ENCODE measurements at places on chromosomes 4 and X.

- no peak for DNase-seq
Measured at GRCh38 chrX:39984191-39984956, 113.4 kb downstream of the BCOR start.

- no peak for DNase-seq
Measured at GRCh38 chrX:56366901-56367300, 134.7 kb downstream of the KLF8 start.

GRCh38 chrX:150100261-150100660 lies 162.0 kb upstream of the EOLA2 start:
- DNase-seq: no peak

- DNase-seq: no peak
Measured at GRCh38 chrX:110181459-110182137, 136.3 kb downstream of the AMMECR1 start.

DNA sequence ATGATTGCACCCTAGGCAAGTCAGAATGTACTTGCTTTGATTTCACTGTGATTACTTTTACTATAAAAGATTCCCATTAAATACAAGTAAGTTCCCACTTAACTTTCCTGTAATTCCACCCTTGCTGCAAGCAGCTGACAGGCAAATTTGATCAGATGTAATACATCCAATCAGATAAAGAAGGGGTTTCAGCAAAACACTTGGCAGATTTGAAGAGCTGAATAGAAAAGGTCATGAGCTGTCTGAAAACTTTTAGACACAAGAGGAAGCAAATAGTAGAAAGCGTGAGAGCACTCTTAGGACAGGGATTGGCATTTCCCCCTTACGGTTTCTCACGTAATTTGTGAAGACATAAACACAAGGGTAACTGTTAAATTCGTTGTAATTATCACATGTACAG lies 22.8 kb downstream of the HSD17B13 start:
- no peak for DNase-seq

DNA sequence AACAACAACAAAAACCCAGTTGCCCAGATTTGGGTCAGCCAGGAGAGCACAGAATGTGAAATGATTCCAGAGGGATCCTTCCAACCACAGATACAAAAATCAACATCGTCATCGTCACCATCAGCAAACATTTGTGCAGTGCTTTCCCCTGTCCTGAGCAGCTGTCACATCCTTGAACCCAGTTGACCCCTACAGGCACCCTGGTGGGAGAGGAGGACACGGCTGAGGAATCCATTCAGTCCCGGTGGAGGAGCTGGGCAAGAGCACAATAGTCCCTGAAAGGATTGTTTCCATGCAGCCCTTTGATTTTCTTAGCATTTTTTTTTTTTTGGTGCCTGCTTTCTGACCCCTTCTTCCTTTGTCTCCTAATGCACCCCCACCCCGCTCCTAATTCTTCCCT lies 37.1 kb upstream of the STX18 start:
- DNase-seq: no peak

GRCh38 chr4:122650148-122650547 lies 29.3 kb upstream of the IL21 start:
- DNase-seq: no peak

DNA sequence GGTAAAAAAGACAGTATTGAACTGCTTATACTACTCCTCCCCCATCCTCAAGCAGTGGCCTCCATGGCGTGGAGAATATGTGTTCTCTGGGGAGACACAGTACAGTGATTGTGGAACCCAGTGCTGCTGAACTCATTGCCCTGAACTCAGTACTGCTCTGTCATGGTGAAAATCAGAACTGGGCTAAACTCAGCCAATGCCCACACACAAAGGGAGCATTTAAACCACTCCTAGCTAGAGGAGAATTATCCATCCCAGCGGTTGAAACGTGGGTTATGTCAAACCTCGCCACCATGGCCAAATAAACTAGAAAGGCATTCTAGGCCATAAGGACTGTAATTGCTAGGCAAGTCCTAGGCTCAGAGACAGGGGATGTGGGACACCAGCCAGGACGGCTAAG lies 131.8 kb downstream of the SPOCK3 start:
- no peak for DNase-seq

DNA sequence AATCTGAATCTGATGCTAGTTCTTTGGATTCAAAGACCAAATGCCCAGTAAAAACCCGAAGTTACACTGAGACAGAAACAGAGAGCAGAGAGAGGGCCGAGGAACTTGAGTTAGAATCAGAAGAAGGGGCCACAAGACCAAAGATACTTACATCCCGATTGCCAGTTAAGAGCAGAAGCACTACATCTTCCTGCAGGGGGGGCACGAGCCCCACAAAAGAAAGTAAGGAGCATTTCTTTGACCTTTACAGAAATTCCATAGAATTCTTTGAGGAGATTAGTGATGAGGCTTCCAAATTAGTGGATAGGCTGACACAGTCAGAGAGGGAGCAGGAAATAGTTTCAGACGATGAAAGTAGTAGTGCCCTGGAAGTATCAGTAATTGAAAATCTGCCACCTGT lies 309.3 kb downstream of the ANK2 start:
- no peak for DNase-seq
